Dorsolateral prefrontal cortex (tissue), 122 donors: ENCODE measurements at places on chromosomes 6 and 20. TPM values are rescaled to one million over a fixed set of nuclear protein-coding genes. Genes with fewer than 3 reads are reported as not detected.

DNA sequence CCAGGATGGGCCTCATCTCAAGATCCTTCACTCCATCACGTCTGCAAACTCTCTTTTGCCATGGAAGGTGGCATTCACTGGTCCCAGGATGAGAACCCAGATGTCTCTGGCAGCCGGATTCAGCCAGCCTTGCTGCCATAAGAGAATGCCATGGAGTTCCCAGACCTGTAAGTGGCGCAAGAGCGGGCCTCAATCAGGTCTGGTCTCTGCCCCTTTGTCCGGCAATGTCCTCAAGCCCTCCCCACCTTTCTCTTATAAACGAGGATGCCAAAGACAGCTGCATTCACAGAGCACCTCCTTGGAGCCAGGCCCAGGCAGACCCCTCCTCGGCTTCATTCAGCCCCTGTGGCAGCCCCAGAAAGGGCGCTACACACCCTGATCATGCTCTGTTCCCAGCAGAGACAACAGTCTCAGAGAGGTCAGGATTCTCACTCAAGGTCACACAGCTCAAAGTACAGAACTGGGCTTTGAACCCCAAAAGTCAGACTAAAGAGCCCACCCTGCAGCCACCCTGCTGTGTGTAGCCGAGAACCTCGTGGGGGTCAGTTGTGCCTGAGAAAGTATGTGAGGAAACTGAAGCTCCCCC lies 263.7 kb downstream of the TAF4 start:
- DNase-seq, result no peak

DNA sequence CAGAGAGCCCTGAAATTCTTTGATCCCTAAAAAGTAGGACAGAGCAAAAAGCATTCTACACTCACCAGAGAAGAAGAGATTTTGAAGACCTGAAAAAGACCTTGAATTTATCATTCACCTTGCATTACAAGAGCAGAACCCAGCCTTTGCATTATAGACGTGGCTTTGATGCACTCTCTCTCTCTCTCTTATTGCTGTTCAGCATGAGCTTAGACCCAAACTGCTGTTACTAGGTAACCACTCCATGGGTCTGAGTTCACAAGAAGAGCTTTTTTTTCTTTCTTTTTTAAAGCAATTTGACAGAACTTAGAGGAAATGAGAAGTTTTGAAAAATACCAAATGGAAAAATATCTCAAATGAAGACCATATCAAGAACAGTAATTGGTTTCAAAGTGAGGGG lies 44.4 kb downstream of the COL9A1 start:
- no peak for DNase-seq

GRCh38 chr6:114343782-114344144 lies 940 bp upstream of the HS3ST5 start:
- DNase-seq, result no peak

- no peak for DNase-seq
Observed at GRCh38 chr6:816510-817084, 123.7 kb upstream of the EXOC2 start.

GRCh38 chr20:7355051-7355450 lies 585.2 kb downstream of the HAO1 start:
- DNase-seq, result no peak

- DNase-seq, result no peak
Observed at GRCh38 chr6:114181664-114182063, 161.2 kb downstream of the HS3ST5 start.

DNA sequence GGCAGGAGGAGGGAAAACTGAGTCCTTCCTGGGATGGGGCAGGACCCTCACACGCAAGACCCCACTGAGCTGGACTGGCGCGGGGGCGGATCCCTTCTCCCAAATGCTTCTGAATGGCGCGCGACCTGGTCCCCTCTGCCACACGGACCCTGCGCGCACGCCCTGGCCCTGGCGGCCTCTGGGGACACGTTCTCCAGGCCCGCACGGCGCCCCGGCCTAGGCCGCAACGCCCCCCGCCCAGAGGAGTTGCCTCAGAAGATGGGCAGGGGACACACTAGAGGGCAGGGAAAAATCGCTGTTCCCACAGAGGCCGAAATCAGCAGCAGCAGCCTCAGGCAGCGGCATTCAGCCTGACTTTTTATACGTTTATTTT lies 45.2 kb upstream of the OSTM1 start:
- DNase-seq, result no peak

GRCh38 chr20:58408603-58409246 lies 19.7 kb downstream of the VAPB start:
- DNase-seq, result no peak

DNA sequence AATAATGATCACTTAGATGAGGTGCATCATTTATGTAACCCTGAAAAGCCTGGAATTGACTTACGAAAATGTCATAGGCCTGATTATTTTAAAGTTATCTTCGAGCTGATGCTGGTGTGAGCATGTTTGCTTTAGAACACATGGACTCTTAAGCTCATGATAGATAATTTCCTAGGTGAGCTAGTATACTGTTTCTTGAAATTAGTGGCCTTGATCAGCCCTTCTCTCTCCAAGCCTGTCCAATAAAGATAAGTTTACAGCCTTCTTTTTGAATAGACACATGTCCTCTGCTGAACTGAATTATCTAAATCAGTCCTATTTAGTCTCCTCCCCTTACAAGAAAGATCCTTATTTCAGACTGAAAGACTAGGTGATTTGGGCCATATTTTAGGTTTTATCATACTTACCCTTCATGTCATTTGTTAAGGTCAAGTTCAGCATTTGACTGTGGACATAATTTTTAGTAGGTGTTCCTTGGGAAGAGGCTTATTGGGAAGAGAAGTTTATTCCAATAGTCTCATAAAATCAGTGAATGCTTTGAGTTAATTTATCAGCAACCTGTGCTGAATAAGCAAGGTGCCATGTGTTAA lies 15.3 kb downstream of the FOXO3 start:
- no peak for DNase-seq

- no peak for DNase-seq
Observed at GRCh38 chr6:32166411-32167061, 2.1 kb downstream of the EGFL8 start.

- peak; percentile 65 for DNase-seq
Observed at GRCh38 chr6:170244721-170245474, 46.0 kb downstream of the DLL1 start.

DNA sequence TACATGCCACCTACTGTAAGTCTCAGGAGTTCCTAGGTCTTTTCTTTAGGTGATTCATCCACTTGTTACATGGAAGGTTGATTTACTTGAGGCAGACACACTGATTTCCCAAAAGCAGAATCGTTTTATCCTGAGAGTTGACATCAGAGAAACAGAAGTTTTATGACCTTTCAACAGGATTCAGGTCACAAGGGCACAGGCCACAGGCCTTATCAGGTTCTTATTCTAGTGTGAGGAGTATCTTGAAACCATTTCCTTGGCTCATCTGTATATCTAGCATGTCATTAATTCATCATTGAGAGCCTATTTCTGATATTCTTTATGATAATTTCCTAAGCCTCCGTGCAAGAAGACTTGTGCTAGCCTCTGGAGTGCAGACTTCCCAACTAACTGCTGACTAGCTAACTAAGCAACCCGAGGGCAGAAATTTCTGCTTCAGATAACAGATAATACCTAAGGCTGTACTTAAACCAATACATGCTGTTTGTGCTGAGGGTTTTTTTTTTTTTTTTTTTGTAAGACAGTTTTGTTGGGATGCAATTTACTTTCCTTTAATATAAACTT lies 44.9 kb upstream of the RFPL4B start:
- DNase-seq, result no peak

DNA sequence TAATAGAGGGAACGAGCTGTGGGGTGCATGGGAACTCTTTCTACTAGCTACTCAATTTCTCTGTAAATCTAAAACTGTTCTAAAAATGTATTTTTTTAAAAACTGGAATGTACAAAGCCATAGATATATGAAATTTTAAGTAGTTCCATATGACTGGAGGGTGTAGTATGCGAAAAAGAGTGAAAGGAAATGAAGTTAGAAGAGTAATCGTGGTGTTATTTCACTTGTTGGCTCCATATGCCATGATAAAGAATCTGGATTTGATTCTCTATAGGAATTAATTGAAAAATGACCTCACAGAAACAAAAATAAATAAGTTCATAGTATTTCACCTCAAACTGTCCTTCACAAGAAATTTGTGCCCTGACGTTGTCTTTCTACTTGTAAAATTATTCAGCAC lies 500.2 kb downstream of the TENT5A start:
- no peak for DNase-seq

The GATA5 gene
- not detected for total RNA-seq

The RNF182 gene
- 32.6 TPM for total RNA-seq

The COX4I2 gene
- 3.9 TPM for total RNA-seq

The AFG1L gene
- total RNA-seq, result 11.3 TPM

The TRAPPC3L gene
- total RNA-seq, result not detected

The MROH8 gene
- 10.3 TPM for total RNA-seq

The NUP153 gene
- total RNA-seq, result 32.4 TPM

The KCNK16 gene
- 0.76 TPM for total RNA-seq
